GOT3 (cell line): ENCODE measurements at places on chromosomes 7 and 10.

DNA sequence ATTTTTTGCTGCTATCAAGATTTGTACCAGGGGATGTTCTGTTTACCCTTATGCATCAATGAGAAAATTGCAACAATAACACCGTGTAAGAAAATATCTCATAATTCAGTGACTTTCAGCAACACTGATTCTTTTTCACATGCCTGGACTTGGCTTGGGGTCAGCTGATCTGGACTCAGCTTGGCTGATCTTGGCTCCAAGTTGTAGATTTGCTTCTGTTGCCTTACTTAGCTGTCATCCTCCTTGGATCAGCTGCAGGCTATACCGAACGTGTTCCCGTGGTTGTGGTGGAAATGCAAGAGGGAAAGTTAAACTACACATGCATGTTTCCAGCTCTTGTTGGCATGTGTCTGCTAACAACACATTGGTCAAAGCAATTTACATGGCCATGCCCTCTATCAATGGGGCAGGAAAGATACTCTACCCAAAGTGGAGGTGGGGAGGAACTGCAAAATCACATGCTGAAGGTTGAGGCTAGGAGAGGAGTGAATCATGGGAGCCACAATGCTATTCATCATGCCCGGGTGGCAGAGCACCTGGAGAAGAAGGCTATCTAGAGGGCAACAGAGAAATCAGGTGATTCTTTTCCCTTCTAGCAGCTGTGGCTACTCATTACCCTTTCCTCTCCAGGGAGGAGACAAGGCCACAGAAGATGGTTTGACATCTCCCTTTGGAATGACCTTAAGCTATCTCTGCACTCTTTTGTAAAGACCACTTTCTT lies 1276.3 kb upstream of the AUTS2 start:
- DNase-seq, result no peak

DNA sequence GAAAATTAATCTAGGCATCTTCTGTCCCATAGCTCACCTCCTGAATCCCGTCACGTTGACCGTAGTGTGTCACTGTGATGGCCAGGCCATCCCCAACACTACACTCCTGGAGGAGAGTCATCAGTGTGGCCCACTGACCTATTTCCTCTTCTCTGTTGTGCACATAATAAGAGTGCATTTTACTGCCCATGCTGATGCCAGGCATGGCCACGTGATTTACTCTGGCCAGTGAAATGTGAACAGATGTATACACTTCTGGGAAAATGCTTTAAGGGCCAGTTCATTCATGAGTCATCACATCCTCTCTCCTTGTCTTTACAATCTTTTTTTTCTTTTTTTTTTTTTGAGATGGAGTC lies 101.9 kb upstream of the PIP4K2A start:
- DNase-seq, result no peak

DNA sequence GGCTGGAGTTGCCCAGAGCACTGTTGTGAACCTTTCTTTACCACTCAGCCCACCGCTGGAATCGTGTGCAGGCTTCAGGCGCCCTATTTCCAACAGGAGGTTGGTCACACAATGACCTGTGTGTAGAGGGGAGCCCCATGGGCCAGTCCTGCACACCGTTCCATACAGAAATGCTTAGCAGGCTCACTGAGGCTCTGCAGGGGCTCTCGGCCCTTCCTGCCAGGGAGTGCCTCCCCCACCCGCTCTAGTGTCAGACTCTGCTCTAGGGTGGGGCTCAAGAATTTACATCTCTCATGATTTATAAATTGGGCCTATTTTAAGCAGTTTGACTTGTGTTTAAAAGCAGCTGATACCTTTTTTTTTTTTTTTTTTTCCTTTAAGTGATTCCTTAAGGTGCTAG lies 42.0 kb downstream of the SHH start:
- DNase-seq, result no peak

GRCh38 chr7:124130-124949 lies 68.0 kb upstream of the FAM20C start:
- no peak for DNase-seq

GRCh38 chr10:9545073-9545472 lies 1472.6 kb upstream of the CELF2 start:
- DNase-seq, result no peak

DNA sequence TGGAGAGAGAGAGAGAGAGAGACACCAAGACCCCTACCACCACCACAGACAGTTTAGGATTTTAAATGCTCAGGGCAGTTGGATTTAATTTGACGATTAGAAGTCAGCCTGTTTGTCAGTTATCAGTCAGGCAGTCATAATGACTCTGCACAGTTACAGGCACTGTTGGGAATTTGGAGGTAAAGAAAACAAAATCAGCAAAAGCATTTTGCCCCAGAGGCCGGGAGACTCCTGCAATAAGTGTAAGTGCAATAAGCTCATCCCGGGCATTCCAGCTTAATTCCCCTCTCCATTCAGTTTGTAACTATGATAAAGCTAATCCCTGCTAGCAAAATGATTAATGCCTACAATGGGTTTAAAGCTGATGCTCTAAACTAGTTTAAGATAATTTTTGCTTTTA lies 13.5 kb downstream of the SEMA3C start:
- no peak for DNase-seq
